Lower leg skin (tissue), 4 donors: ENCODE measurements at places on chromosomes 3 and 15. TPM values are rescaled to one million over a fixed set of nuclear protein-coding genes. Genes with fewer than 3 reads are reported as not detected.
A peak's percentile ranks its signal among the peaks of the same experiment; 100 is the strongest.

DNA sequence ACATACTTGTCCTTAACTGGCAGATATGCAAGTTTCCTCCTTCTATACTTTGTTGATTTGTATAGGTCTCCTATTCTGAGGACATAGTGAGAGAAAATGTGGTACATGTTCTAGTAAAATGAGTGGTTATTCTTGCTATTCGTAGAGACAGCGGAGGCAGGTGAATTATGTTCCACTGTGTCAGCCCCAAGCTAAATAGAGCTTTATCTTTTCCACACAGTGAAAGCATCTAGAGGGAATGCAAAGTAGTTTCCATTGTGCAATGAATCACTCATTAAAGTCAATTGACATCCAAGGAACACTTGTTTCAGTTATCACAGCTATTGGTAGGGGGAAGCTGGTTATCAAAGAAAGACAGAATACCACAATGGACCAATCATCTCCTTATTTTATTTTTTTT, 262.4 kb downstream of the NLGN1 start:
- no peak for DNase-seq

DNA sequence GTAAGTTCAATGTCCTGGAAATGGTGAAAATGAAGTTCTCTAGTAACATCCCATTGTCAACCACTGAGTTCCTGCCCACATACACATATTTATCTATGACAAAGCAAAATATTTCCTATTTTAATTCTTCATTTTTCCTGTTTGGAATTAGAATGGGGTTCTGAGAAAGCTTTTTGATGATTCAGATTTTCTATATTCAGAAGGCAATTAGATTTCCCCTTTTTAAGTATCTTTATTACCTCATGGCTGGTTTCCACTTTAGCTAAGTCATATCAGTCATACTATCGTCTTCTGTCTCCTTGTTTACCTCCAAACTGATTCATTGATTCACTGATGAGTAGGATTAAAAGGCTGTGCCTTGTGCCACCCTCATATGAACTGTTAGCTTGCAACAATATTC, 17.9 kb downstream of the ETFA start:
- DNase-seq, result no peak

DNA sequence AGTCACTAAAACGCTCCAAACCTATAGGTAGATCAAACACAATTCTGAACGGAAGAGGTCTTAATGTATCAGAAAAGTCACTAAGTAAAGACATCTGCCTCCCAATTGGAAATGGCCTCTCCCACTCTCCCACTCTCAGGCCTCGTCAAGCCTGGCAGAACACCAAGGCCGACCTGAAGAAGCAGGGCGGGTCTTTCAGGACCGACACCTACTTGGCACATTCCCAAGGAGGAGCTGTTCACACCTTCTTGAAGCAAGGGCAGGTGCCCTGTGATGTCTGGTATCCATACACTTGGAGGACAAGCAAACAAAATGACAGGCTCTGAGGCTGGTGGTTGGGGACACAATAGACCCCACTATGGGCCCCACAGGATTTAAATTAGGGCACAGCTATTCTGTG, 30.0 kb downstream of the XXYLT1 start:
- peak; percentile 76 for DNase-seq

DNA sequence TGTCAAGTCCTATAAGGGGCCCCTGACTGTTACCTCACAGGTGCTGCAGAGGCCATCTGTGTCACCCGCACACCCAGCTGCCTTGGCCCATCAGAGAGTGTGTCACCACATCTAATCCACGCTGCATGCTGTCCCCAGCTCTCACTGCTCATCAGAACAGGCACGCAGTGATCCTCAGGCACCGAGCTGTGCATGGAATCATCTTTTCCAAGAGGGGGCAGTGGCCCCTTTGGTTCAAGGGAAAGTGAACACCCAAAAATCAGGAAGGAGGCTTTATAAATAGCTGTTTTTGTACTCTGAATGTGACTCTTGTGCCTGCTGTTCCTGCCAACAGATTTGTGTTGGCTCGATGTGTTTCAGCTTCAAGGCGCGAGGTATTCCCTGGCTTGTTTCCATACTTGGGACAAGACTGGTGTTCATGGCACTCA, 110.3 kb upstream of the ETV5 start:
- DNase-seq, result no peak

GRCh38 chr3:196559826-196560225, 8.5 kb downstream of the WDR53 start:
- no peak for DNase-seq

DNA sequence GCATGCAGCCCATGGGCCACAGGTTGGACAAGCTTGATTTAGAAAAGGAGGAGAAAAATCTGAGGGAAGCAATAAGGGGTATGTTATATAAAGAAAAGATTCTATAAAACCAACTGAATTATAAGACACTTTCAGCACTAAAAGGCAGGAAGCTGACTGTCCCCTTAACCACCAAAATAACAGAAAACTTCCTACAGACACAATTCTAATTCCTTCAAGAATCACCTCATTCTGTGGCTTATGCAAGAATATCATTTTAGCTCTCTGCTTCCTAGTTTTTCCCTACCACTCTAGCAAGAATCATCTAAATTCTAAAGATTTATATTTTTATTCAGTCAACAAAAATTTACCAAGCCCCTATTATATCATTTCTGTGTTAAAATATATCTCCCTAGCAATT, 6.3 kb downstream of the STAG1 start:
- DNase-seq, result no peak

DNA sequence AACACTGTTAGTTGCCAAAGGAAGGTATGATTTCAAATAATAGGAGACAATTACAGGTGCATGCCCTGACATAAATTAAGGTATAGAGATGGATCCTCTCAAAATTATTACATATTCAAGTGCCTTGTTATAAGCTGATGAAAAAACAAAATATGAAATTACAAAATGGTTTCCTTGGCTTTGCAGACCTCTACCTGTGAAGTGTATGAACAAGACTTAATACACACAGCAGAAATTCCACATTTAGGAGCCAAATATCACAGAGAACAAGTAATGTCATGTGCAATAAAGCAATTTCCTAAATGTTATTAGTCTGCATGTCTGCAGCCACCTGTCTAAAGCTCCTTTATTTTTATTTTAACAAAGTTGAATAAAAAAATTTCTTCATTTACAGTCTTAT, 151.5 kb downstream of the ALCAM start:
- DNase-seq, result no peak

DNA sequence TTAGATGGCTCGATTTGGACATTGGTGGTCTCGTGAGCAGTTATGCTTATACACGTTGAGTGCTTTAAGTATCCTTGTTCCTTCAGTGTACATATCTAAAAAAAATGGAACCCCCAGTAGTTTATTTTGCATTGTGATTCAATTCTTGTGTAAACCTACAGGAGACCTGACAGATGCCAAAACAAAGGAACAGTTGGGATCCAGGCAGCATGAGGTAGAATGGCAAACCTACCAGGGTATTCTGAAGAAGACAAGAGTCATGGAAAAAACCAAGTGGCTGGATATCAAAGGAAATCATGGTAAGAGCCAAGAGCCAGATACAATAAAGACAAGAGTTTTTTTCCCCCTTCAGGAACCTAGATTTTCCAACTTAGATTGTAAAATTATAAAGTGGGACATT, 2.0 kb downstream of the TMEM62 start:
- no peak for DNase-seq

DNA sequence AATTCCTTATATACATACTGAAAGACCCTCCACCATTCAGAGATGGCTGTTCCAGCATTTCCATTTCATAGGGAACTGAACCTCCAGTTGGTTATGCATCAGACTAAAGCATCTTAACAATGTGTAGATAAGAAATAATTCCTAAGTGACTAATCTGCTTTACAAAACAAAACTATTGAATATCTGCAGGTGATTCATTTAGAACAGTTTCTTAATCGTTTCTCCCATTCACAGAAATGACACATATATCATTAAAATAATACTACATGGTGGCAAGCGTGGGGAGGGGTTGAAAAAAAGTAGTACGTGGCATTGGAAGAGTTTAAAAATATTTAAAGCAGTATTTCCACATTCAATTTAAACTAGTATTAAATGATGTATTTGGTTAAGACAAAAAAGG, 19.5 kb downstream of the COPS2 start:
- no peak for DNase-seq

- no peak for DNase-seq
Measured at GRCh38 chr15:37143351-37143750, 43.0 kb upstream of the MEIS2 start.

DNA sequence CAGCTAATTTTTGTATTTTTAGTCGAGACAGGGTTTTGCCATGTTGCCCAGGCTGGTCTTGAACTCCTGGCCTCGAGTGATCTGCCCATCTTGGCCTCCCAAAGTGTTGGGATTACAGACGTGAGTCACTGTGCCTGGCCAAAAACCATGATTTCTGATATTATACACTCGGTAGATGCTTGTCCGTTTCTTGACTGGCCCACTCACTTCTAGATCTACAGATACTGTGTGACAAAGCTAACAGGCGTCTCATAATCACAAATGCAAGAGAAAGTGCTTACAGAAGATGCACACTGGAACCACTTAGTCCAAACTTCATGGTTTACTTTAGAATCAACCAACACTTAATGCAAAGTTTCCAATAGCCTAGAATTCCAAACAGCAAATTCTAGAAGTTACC, 8.4 kb downstream of the PROK2 start:
- no peak for DNase-seq

GRCh38 chr3:113589971-113590370, 57.6 kb downstream of the SIDT1 start:
- no peak for DNase-seq

DNA sequence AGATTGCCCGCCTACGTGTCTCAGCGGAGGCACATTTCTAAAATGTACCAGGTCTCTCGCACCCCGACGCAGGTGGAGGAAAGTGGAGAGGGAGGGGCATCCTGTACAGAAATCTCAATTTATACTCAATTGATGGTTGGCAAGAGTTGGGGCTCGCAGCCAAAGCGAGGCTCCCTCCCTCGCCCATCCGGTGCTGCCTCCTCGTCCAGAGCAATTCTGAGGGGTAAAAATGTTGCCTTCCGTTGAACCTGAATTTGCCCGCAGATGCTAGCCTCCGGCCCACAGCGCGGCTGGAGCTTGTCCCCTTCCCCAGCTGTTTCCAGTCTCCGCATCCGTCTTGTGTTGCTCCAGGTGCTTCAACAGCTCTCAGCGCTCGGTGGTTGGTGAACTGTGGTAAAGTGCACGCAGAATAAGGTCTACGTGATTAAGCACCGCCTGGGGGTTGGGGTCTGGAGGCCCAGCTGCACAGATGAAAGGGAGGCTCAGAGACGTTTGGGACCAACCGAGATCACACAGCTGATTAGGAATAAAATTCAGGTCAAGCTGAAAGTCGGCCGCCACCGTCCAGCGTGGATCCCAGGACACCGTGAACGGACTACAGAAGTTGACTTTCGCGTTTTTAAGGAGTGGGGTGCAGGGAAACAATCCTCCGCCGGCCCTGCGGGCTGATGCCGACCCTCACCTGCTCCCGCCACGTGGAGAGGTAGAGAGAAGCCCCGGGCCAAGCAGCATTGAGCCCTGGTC, 846 bp upstream of the POLG start:
- DNase-seq, result peak; percentile 88

DNA sequence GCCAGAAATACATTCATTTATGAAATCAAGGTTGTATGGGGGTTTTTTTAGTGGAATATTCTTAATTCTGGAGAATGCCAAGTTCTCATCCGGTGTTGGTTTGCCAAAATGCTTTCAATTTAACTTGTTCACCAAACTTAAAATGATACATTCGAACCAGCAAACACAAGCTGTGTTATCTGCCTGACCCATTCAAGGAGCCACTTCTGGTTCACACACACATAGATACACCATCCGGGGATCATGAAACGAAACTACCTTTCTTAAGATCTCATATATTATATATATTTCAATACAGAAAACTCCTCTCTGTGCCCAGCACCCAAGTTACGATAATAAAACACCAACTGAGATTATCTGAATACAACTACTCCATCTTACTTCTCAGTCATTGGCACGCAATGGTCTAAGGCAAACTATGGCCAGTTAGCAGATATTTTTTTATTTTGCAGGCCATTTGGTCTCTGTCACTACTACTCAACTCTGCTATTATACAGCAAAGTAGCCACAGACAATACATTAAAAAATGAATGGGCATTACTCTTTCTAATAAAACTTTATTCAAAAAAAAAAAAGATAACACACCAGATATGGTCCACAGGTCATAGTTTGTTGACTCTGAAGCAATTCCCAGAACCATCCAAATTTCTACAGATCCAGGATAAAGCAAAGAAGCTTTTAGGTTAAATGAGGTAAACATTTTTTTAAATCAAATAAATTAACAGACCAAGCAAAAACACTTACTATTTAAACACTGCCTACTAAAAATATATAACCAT, 89.6 kb downstream of the TBL1XR1 start:
- no peak for DNase-seq

DNA sequence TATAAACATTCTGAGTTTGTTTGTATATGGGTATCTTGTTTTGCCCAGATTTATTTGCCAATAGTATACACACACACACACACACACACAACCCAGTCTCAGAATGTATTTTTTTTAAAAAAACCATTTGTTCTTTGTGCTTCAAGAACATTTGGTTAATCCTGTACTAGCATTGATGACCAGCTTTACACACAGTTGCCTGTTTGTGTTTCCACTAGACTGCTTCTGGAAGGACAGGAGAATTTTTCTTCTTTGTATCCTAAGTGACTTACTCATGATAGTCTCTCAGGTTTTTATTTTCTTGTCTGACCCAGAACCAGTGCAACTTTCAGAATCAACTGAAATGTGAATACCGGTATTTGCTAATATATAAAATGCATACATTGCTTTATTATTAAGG, 40.5 kb downstream of the U2SURP start:
- no peak for DNase-seq

DNA sequence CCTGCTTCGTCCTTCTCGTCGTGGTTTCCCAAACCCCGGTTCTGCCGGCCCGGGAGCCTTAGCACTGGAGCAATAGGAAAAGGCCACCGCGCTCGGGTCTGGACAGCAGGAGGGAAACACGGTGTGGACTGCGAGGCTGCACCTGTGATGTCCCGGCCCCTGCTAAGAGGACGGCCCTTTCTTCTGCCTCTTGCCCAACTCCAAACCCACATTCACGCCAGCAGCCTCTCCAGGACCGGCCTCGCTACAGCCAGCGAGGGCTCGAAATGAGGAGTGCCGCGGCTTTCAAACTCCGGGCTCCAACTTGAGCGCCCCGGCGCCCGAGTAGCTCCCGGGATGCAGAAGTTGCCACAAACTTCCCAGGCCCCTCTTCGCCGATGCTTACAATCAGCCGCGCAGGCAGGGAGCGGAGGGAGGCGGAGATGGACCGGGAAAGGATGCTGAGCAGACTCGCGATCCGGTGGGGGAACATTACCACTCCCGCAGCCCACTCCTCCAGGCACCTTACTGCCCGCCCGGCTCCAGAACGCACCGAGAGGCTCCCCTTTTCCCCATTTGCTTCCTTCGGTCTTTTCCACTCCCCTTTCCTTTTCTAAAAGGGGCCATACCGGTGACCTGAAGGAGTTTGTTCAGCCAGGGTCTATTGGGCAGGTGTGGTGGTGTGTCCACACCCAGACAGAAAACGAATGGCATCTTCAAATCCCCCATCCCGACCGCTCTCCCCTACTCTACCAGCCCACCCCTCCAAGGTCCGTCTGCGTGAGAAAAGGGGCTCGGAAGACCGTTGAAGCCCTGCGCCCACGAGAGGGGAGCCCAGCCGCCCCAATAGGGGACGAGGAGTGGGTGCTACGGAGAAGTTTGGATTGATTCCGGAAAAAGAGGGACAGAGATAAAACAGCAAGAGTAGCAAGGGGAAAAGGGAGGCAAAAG, 18.8 kb upstream of the SATB1 start:
- no peak for DNase-seq

GABRB3 gene
- total RNA-seq, result 0.13 TPM

CA12 gene
- 220 TPM for total RNA-seq

LRRC31 gene
- total RNA-seq, result not detected
